ENCODE measurements at places on chromosomes 11 and 22.

DNA sequence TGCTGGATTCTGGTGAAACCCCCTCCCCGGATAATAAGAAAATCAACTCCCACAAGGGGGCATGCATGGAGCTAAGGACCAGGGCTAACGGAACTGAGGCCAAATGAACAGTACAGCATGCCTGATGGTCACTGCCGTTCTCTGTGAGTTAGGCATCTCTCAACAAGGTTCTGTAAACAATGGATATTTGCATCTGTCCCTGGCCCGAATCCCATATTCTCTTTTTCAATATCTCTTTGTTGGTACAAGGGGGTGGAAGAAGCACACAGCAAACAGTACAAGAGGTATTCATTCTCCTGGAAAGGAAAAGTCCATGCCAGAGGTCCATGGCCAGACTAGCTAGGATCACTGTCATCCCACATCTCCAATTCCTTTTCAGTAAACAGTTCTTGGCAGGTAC lies 32.2 kb upstream of the APOA1 start:
- DNase-seq = no peak

- no peak for DNase-seq
Observed at GRCh38 chr22:35703861-35704584, 13.6 kb upstream of the APOL5 start.

DNA sequence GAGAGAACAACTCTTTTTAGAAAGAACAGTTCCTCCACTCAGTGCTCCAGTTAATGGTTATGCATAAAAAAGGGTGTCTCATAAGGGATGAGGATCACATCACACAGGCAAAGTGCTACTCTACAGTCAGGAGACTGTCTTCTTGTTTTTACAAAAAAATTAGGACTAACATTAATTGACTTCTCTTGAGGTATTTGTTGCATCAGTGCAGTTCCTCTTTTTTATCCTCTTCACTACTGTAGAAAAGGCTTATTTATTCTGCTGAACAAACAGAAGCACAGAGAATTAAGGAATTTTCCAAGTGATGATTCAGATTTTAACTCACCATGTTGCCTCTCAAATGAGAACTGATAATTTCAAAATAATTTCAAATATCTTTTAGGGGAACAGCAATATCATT lies 1.9 kb downstream of the MMP8 start:
- no peak for DNase-seq

- no peak for DNase-seq
Observed at GRCh38 chr22:29343313-29343805, 27.9 kb upstream of the RASL10A start.

All from effector CD4-positive, alpha-beta T cell (primary cell).